ENCODE measurements at places on chromosomes 1 and 21. TPM values are rescaled to one million over a fixed set of nuclear protein-coding genes. Genes with fewer than 3 reads are reported as not detected.

DNA sequence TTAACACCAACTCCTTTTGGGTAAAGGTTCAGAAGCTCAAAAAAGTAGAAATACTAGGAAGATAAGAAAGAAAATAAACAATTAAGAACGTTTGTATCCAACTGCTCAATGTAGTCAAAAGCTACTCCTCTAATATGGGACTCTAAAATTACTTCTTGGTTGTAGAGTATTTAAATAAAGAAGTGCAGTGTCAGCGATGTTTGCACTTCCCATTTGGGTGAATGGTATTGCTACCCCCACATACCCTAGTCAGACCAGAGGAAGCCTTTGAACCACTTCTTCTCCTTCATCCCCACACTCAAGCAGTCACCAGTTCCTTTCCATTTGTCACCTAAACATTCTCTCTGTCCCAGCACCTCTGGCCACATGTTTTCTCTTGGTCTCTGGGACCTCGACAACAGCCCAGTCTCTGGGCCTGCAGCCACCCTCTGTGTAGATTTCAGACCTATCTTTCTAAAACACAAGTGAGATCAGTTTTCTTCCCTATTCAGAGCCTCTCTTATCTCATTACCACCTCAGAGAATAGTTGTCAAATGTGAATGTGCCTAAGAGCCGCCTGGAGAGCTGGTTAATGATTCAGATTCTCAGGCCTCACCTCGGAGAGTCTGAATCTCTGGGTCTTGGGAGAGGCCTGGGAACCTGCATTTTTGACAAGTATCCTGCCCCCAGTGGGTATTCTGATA is 109.8 kb downstream of the OMA1 start:
- no peak for ATAC-seq

- ATAC-seq: no peak
Observed at GRCh38 chr1:48470481-48470855, 1.5 kb downstream of the SPATA6 start.

- ATAC-seq: peak; percentile 92
Observed at GRCh38 chr1:93964777-93965200, 55.6 kb upstream of the GCLM start.

- ATAC-seq: no peak
Observed at GRCh38 chr1:115118086-115118485, 28.8 kb upstream of the TSPAN2 start.

DNA sequence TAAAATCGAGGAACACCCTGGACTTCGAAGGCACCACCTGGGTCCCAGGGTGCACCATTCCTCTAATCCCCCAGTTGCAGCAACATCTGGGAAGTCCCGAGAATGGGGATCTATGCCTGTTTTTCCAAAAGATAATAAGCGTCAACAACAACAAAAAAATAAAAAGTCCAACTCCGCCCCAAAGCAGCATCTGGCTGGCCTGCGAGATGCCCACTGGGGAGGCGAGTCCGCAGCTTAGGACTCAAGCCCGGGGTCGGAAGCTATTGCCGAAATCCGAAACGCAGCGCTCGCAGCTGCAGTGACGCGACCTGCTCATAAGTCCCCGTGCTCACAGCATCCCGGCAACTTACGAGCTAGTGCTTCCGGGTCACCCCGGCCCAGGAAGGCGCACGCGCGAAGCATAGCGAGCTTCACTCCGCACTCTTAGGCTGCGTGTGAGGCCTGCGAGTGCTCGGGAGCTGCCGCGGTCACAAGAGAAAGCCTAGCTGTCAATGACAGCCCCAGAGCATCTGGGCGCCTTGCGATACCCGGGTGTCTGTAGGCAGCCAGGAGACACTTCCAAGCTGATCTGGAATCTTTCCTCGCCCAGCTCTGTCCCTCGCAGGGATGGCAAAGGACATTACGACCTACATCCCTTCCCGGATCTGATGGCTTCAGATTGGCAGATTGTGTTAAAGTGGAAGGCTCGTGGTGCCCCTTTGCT is 9.9 kb upstream of the LTN1 start:
- peak; percentile 100 for ATAC-seq

GRCh38 chr21:28959367-28960099 is 33.1 kb downstream of the LTN1 start:
- ATAC-seq: no peak

DNA sequence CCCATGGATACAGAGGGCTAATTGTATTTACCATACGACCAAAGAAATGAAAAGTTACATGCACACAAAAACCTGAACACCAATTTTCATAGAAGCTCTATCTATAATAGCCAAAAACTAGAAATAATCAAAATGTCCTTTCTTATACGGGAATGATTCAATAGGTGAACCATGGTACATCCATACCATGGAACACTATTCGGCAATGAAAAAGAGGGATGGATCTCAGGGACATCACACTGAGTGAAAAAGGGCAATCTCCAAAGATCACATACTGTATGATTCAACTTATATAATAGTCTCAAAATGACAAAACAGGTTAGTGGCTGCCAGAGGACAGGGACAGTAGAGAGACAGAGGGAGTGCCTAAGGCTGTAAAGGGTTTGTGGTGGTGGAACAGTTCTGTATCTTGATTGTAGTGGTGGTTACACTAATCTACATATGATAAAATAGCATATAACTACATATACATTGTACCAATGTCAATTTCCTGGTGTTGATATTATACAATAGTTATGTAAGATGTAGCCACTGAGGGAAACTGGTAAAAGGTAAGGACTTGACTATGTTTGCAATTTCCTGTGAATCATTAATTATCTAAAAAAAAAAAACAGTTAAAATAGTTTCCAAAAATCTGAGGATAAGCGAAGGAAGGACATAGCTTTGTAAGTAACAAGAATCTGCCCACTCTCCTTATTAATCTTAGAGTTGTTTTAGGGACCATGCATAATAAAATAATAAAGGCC is 3.7 kb downstream of the RSBN1 start:
- no peak for ATAC-seq

The LRRIQ3 gene
- total RNA-seq: 0.28 TPM

The RPTN gene
- total RNA-seq: 0.08 TPM

The EPHA2 gene
- total RNA-seq: 146 TPM
